ENCODE measurements at places on chromosomes 7 and 10.

- no peak for DNase-seq
Measured at GRCh38 chr7:18558503-18558902, 63.0 kb downstream of the HDAC9 start.

DNA sequence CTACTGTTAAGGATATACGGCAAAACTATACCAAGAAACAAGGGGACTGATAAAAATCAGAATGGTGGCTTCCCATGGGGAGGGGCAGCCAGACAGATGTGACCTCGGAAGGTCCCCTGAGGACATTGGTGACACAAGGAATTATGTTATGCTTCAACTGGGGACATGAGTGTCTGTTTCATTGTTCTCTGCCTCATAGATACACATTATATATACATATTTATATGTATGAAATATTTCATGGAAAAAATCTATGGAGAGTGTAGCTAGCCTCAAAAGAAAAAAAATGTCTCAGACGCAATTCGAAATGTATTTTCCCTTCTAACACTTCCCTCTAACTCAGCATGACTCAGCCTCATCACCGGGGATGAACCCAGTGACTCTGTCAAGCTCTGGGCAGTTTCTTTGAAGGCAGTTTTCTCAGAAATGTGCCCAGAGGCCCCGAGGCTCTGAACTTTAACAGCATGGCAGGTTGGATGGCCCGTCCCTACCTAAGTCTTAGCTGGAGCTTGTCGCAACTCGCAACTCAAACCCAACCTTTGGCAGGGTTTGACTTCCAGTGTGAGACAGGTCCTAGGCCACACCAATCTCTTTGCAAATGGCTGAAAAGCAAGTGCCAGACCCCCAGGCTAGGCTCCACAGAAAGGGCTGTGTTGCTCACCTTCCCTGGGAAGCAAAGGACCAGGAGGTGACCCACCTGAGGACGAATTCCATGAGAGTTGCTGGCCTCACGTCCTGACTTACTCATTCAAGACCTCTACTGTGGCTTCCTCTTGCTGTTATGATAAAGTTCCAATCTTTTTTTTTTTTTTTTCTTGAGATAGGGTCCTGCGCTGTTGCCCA is 86.9 kb downstream of the CARD11 start:
- DNase-seq: no peak

GRCh38 chr7:601036-601594 is 81.5 kb upstream of the PDGFA start:
- DNase-seq: no peak

DNA sequence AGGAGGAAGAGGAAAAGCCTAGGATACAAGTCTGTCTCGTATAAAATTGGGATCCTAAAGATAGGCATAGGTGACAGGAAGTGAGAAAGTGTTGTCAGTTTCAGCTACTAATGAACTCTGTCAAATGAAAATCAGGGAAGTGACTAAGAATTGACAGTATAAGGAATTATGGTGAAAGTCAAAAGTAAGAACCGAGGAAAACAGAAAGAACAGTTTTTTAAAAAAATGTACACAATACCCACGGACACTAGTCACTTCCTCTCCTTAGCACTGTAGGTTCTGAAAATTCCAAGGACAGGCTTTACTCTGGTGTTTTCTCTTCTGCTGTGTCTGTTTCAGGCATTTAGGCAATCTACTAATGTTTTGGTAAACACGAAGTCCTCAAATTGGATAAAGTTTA is 42.3 kb downstream of the ATAD1 start:
- DNase-seq: no peak

- no peak for DNase-seq
Measured at GRCh38 chr10:121819049-121819448, 108.8 kb downstream of the ATE1 start.

- no peak for DNase-seq
Measured at GRCh38 chr7:54397836-54398612, 144.2 kb upstream of the VSTM2A start.

DNA sequence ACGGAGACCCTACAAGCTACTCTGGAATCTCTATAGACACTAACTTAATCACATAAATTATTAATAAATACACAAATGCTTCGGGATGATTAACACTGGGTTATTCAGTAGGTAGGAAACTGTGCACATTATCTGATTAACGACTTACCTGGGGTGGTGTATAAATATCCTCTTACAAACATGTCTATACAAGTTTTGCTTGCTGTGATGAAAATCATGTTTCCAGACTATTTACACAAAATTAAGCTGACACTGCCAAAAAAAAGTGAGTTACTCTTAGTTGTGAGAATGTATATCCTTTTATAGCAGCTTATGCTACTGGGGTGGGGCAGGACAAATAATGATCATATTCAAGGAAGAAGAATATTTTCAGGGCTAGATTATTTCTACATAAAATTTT is 314.6 kb downstream of the C7orf25 start:
- DNase-seq: peak; percentile 51

DNA sequence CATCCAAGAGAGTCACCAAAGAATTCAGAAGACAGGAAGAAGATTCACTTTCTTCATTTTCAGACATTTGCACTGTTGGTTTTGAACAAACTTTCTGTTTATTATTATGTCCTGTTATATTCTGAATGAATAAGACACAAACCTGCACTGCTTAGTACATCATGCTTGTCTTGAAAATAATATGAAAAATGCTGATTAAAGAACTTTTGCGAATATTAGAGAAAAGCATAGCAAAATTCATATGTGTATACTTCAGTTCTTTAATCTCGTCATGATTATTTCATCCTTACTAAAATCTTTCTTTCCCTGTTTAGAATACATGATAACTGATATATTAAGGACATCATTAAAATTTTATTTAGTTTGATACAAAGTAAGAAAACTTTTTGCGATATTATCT is 504.1 kb downstream of the POM121L12 start:
- no peak for DNase-seq

DNA sequence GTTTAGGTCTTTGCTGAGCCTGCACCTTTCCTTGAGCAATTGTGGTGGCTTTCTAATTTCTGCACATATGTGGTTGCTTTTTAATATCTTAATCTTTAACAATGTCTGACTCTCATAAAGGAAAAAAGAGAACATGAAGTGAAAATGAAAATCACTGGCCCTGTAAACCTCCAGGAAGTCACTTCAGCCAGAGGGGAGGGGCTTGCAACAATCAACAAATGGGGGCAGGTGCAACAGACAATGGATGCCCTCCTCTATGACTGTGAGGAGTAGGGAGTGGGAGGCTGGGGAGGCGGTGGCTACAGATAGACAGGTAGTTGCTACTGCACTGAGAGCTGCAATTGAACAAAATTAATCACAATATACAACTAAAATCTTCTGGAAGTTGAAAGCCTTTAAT is 1377.4 kb downstream of the XPNPEP1 start:
- DNase-seq: no peak

DNA sequence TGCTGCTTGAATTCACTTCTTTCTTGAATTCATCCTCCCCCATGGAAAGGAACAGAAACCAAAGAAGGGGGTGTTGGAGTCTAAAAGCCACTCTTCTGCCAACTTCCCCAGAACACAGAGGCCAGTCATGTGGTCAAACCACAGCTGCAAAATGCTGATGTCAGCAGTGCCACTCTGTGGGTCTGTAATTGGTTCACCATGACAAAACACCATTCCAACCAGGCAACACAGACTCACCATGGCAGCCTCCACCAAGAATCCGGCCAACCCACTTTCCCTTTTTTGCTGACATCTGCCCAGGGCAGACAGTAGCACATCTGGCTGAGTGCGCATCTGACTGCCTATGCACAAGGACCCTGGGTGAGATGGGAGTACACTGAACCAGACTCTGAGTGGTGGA is 16.8 kb downstream of the OSBPL3 start:
- DNase-seq: no peak

GRCh38 chr7:13050703-13051102 is 363.3 kb downstream of the ARL4A start:
- DNase-seq: no peak

DNA sequence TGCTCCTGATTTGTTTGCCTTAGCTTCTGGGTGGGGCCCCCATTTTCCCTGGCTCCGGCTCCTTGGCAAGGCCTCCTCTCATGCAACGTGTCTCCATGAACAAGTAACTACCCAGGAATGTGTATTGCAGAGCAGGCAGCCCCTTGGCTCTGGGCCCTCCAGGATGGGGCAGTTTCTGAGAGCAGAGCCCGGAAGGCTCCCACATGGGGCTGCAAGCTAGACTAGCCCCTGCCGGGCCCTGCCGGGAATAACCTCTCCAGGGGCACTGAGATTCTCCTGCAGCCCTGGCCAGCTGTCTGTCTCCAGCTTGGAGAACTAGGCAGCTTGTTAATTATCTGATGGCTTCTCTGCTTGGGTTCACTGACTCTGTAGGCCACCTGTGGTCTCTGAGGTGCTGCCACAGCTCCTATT is 184.0 kb upstream of the INHBA start:
- DNase-seq: no peak

- no peak for DNase-seq
Measured at GRCh38 chr7:82530361-82530760, 86.8 kb upstream of the CACNA2D1 start.

DNA sequence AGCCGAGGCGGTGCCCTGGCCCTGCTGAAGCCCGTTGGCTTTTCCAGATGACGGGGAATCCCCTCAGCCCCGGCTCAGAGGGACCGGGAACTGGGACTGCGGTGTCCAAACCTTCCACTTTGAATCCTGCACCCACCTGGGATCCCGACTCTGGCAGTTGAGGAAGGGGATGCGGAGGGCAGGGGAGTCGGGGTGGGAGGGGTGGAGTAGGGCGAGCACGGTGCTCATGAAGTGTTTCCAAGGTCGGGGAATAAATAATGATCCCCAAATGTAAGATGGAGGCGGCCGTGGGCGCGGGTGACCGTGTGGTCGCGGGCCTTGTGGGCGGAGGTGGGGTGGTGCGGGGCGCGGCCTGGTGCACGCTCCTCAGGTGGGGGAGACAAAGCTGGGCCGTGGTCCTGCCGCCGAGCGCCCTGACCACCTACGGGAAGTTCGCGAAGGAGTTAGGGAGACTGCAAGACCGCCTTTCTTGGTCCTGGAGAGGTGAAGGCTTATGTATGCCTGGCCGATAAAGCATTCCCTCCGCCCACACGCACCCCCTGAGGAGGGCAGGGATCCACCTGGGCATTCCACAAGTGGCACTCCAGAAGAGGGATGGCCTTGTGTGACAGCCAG is 1.4 kb downstream of the MTURN start:
- no peak for DNase-seq

DNA sequence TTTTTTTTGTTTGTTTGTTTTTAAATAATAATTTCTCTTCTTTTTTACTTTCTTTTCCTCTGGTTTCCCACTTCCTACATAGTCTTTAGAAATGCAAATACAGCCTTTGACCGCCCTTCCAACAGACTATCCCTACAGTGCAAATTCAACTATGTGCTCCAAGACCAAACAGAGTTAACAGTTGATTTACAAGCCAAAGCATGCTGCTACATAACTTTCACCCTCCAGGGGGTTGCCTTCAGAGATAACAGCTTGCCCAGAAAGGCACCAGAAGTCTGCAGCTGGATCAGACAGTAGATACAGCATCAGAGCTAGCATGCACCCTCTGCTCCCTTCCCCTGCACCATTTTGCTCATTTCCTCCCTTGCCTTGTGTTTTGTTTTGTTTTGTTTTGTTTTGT is 539.0 kb downstream of the ZWINT start:
- no peak for DNase-seq

DNA sequence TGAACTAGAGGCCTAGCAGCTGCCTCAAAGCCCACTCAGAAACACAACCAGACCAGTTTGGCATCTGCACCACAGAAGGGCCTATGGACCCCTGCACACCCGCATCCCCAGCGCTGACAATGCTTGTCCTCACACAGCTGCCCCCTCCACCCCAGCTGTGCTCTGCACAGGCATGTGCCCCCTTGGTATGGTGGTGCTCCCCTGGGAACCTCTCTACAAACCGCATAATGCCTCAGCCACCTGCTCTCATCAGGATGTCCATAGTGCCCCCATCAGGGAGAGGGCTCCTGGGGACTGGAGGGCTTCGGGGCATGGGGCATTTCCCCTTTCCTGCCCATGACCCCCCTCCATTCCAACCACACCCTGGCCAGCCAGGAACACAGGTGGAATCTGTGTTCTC is 347.5 kb downstream of the GRID1 start:
- DNase-seq: no peak

GRCh38 chr10:117496031-117496430 is 46.5 kb upstream of the EMX2 start:
- no peak for DNase-seq

DNA sequence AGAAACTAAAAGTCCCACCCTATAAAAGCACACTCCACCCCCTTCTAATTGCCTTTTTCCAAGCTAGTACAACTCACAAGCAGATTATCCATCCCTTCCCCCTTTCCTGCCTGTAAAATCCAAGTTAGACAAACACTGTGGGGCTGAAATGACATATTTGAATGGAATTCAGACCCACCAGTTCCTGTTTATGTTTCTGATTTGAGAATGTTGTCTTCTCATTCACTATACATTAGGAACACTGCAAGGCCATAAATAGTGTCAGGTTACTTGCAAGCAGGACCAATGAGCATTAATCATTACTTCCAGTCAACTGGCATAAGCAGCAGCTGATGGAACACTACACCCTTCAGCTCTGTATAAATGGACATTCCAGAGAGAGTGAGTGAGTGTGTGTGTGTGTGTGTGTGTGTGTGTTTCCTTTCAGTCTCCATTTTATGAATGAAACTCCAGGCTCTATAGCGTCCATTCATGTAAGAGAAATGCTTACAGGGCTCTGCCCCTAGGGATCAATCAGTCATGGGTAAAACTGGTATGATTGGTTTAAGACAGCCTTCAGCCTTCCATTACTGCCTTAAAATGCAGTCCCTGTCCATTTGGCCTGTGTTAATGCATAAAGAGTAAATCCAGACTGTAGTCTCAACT is 69.3 kb downstream of the ETV1 start:
- peak; percentile 68 for DNase-seq

GRCh38 chr10:124508907-124509454 is 47.4 kb downstream of the LHPP start:
- DNase-seq: no peak

DNA sequence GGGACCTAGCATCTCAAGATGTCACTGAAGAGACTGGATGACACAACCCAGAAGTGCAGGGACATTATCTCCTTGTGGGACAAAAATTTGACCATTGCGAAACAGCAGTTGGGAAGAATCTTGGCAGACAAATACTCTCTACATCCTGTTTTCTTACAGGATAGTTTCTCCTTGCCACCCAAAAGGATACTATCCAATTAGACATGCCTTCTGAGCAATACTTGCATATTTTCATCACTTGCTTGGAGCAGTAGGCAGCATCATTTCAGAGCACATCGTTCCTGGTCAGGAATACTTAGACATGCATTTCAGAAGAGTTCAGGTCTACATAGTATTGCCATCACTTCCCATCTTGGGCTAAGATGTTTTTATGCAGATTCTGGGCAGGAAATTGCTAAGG is 56.8 kb downstream of the FAS start:
- no peak for DNase-seq

DNA sequence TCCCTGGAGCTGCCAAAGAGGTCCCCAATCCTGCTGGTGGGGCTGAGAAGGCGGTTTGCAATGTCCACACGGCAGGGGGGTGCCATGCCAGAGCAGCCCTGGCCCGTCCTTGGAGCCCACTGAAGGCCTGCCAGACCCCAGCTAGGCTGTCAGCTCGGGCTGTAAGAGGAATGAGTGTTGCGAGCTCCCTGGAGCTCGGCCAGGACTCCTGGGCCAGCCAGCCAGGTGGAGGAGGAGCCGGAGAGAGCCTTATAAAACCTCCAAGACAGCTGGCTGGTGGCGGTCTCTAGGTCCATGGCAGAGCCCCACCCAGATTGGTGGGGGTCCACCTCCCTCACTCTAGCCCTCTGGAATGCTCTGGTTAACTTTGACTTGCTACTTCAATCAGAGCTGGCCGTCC is 55.1 kb upstream of the CALN1 start:
- no peak for DNase-seq

- DNase-seq: no peak
Measured at GRCh38 chr10:128063736-128064107, 62.5 kb downstream of the MKI67 start.
